Thyroid gland (tissue), 4 donors: ENCODE measurements at places on chromosomes 11 and 22. TPM values are rescaled to one million over a fixed set of nuclear protein-coding genes. Genes with fewer than 3 reads are reported as not detected.

FREY1 gene
- total RNA-seq: not detected

FLRT1 gene
- total RNA-seq: 4.0 TPM

KCNQ1 gene
- 103 TPM for total RNA-seq

ANO5 gene
- total RNA-seq: 9.6 TPM

MS4A12 gene
- total RNA-seq: not detected
